Activated T-cell treated with anti-CD3 and anti-CD28 coated beads, Interleukin-2, amount 50 U/mL, for 24 hours (primary cell): ENCODE measurements at places on chromosomes 16 and 17.

DNA sequence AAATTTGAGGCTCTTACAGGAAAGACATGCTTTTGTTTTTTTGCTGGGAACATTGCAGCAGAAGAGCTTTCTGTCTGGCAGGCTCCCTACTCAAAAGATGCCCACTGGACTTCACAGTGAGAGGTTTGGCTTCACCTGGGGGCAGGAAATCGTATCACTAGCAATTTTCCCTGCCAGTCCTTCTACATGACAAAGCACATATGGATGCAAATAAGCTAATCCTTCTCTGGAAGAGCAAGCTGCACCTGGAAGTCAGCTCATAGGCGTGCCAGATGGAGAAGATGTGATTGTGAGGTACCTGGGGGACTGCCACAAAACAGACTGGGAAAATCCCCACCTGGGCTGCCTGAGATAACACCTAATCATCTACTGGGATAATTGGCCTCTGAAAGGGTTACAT lies 195.0 kb upstream of the CPHXL start:
- no peak for DNase-seq

GRCh38 chr16:20614186-20615141 lies 38.3 kb upstream of the ACSM2B start:
- no peak for DNase-seq

DNA sequence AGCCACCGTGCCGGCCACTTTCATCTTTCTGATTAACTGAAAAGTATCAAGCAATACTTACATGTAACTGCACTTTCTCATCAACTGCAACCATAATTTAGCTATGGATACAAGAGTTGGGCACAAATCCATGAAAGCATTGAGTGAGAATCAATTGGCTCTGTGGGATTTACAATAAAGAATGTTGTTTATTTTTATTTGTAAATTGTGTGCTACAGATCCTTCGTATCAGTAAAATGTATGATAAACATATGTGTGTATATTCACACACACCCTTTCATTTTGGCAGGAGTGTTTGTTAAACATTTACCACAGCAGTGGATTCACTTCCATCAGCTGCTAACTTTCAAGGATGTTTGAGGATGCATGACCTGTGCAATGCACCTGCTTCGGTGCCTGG lies 411.0 kb downstream of the WWOX start:
- DNase-seq, result no peak

DNA sequence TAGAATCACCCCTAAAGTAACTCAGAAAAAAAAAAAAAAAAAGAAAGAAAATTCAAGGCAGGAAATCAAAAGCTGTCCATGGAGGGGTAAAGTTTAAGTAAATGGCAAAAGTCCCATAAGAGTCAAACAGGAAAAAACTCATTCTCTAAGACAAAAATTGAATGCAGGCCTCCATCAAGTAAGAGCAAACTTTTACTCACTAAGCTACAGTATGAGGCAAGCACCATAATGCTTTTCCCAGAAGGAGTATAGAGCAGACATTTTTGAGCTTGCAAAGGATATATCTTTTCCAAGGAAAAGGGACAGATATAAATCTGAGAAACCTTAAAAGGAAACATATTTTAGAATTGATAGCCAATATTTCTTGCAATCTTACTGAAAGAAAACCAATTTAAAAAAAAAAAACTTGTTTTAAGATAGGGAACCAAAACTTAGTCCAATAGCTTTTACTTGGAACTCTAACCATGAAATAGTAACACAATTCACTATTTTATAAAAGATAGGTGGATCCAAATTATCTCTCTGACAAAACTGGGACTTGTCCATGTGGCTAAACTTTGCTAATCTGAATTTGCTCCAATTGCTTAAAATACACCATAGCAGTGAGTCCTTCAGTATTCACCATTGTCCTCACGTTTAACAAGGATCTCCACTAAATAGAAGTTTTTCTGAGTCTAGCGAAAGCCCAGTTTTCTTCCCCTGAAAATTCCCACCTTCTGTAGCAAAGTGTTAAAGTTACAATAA lies 99.8 kb downstream of the CDH11 start:
- DNase-seq, result no peak

DNA sequence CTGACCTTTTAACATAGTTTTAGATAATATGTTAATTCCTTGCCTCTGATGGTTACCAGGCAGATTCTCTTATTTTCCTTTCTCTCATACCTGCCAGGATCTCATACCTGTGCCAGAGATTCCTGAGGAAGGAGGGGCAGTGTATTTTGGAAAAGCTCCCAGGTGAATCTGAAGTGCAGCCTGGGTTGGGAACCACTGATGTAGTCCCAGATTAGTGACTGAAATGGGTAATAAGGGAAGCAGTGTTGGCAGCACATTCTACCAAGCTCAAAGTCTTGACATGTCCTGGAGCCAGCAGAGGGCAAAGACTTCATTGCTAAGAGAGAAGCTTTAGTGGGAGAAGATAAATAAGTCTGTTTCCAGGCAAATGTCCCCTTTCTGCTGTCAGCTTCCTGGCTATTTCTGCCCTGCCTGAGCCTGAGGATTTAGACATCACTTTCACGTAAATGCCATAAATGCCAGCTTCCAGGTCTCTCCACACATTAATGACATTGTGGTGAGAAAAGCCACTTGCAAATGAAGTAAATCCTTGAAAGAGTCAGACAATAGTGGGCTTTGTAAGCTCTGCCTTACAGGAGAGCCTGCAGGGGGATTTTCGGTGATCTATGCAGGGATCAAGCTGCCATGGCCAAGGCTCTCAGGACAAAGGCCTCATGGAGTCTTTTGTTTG lies 40.9 kb upstream of the C16orf78 start:
- no peak for DNase-seq

- DNase-seq, result no peak
These were observed 31.9 kb downstream of the PMP22 start for GRCh38 chr17:15233022-15233805.

- DNase-seq, result no peak
These were observed 174.2 kb downstream of the STX8 start for GRCh38 chr17:9401434-9401833.

DNA sequence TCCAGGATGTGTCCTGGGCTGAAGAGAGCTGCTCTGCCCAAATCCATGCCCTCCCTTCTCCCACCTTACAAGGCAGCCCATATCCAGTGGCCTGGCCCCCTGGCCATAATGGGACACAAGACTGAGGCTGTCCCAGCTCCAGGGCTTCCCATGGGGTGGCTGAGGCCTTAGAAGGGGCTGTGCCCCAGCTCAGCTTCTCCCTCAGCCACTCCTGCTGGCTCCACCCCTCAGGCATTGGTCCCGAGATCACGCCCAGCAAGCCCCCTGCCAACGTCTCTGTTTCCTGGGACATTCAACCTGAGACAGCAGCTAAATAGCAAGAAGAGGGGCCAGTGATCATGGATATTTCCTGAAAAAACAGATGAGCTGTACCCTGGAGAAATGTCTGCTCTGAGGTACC lies 43.3 kb downstream of the ARHGAP27 start:
- DNase-seq, result no peak

- no peak for DNase-seq
These were observed 66.1 kb upstream of the DNAH17 start for GRCh38 chr17:78643326-78643725.

GRCh38 chr16:55832425-55832772 lies 497 bp downstream of the CES1 start:
- DNase-seq, result no peak

DNA sequence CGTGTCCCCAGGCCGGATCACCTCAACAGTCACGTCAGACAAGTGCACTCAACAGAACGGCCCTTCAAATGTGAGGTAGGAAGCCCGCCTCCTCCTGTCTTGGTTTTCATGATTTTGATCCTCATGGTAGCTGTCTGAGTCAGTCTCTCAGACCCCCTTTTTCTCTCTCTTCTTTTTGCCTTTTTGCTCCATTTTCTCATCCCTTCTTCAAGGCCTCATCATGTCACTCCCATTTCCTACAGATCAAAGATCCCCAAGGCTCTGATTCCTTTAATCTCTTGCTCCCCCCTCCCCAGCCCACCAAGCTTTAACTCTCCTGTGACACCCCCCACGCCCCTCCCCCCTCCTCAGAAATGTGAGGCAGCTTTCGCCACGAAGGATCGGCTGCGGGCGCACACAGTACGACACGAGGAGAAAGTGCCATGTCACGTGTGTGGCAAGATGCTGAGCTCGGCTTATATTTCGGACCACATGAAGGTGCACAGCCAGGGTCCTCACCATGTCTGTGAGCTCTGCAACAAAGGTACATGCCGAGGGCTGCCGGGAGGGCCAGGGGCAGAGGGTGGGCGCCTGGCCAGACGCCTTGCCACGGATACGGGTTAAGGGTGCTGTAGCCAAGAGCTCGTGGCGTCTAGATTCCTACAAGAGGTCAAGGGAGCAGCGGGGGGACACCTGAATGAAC lies 2.0 kb downstream of the MAZ start:
- DNase-seq, result peak; percentile 63

- no peak for DNase-seq
These were observed 474 bp downstream of the CLN3 start for GRCh38 chr16:28491230-28491969.

GRCh38 chr16:66115373-66115772 lies 251.1 kb upstream of the CDH5 start:
- no peak for DNase-seq

DNA sequence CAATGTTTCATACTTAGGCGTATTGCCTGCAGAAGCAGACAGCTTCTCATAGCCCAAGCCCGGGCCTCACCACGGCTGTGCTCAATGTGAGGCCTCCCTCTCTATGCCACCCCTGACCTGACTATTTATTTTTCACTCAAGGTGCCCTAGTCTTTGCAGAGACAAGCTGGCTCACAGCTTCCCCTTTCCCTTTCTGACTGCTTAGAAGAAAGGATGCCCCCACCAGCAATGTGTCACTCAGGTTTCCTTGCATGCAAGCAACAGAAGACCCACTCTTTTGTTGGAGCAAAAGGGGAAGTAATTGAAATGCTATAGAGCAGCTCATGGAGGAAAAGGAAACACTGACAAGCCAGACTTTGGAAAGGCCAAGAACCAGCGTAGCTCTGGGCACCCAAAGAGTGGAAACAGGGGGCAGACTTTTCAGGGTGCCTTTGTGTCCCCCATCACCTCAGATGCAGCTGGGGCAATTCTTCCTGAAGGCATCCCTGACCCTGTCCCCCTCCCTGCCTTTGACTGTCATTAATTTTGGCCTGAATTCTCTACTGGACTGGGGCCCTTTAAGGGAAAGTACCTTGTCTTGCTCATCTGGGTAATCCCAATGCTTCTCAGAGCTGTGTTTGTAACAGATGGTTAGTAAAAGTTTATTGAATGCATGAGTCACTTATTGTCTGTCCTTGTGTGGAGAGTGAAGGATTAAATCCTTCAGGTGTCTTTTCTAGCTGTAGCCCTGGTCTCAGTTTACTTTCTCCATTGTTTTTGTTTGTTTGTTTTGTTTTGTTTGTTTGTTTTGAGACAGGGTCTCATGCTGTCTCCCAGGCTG lies 17.8 kb downstream of the RGS9 start:
- no peak for DNase-seq

DNA sequence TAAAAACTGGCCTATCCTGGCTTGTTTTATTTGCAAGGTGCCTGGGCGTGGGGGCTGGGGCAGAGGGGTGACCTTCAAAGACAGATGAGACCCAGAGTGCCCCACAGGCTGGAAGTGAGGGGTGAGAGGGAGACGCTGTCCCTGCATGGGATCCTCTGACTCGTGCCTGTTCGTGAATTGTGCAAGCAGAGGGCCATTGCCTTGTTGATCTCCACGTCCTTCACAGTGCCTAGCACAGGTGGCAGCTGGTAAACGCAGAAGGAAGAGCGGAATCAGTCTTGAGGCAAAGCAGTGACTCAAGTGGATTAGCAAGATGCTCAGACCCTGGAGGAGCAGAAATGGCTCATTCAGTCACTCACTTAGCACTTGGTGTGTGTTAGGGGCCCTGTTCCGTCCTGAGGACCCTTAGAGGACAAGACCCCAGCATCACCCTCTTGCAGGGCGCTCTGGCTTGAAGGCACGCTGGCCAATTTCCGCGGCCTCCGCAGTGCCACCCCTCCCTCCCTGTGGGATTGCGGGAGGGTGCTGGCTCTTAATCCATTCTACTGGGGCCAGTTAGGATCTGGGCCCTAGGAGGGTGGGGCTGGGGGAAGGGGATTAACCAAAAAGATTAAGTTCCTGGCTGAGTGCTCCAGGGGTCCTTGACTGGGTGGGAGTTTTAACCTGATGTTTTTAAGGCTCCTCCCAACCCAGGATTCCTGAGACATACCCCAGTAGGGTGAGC lies 151.2 kb downstream of the CCDC182 start:
- no peak for DNase-seq

- DNase-seq, result no peak
These were observed 74.8 kb upstream of the CLEC18B start for GRCh38 chr16:74496054-74496453.

GRCh38 chr17:2705263-2705662 lies 6.3 kb downstream of the CLUH start:
- no peak for DNase-seq

- DNase-seq, result no peak
These were observed 139.3 kb downstream of the IRF8 start for GRCh38 chr16:86037999-86038925.
